Posterior vena cava (tissue), 2 donors: ENCODE measurements at places on chromosomes 6 and 20. TPM values are rescaled to one million over a fixed set of nuclear protein-coding genes. Genes with fewer than 3 reads are reported as not detected.

SPINT3 gene
- not detected for total RNA-seq

SEMG1 gene
- not detected for total RNA-seq

CLVS2 gene
- total RNA-seq: not detected

FUT9 gene
- total RNA-seq: not detected

POPDC3 gene
- total RNA-seq: not detected

NFATC2 gene
- 11.8 TPM for total RNA-seq

RSPH9 gene
- total RNA-seq: 0.23 TPM

RGS17 gene
- total RNA-seq: 0.62 TPM
